CD4-positive, alpha-beta T cell treated with Interleukin-17A for 4 hours (primary cell): ENCODE measurements at places on chromosomes 2 and 18.
A peak's percentile ranks its signal among the peaks of the same experiment; 100 is the strongest.

- no peak for DNase-seq
Observed at GRCh38 chr18:44823782-44824181, 143.1 kb downstream of the SETBP1 start.

DNA sequence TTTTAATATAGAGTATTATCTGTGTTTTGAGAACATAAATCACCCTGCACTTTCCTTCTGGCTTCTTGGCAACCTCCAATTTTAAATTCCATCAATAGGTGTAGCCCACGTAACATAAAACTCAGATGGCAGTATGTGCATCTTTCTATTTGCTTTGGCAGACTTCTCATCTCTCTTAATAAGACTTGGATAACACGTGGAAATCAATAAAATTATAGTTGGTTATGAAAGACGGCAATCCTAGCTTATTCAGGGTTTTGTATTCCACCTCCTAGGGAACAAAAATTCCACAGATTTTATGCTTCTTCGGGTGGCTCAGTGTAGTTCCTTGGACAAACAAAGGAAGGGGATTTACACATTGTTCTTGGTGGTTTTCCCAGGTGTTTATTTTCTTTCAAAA is 299.3 kb downstream of the RND3 start:
- DNase-seq = no peak

GRCh38 chr2:134362740-134363139 is 108.9 kb downstream of the MGAT5 start:
- DNase-seq = no peak

DNA sequence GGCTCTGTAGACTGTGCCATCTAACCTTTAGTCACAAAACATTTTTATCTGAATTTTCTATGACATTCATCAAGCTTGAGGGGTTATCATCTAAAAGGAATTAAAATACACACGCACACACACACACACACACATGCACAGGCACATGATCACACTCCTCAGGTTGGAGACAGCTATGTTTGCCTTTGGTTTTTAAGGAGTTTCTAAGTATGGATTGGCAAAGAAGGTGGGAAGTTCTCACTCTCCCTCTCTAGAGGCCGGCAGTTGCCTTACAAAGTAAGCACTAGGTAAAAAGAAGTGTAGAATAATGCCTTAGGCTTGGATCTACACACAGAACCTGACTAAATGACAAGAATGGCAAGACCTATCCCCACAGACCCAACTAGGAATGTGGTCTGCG is 437.1 kb downstream of the ZEB2 start:
- DNase-seq = no peak

- DNase-seq = peak; percentile 96
Observed at GRCh38 chr18:79951545-79952455, at the start of gene SLC66A2. Gene SLC66A2, minus strand, starts transcription at chr18:79951653. Its CDS starts 727 bp downstream, at chr18:79950926.

GRCh38 chr2:183079139-183079775 is 710 bp downstream of the DUSP19 start:
- no peak for DNase-seq

GRCh38 chr2:155825876-155826275 is 506.6 kb downstream of the NR4A2 start:
- DNase-seq = no peak

GRCh38 chr2:151575338-151575737 is 158.9 kb downstream of the NEB start:
- DNase-seq = no peak

DNA sequence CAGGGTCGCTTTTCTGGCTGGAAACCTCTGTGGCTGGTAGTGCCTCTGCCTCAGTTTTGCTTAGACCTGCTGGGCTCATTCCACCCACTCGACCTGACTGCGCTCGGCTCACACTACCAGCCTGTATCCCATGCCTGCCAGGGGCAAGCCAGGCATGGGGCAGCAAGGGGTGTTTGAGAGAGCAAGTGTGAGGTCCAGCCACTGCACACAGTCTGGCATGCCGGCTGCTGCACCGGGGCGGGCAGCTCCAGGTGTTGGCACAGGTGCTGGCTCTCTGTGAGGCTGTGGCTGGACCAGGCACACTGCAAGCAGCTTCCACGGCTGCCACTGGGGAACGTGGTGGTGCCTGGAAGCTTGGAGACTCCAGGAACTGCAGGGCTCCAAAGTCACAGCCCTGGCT is 90.9 kb downstream of the ATAD2B start:
- DNase-seq = no peak
